Stimulated activated CD4-positive, alpha-beta T cell treated with anti-CD3 and anti-CD28 coated beads, Interleukin-1b, Interleukin-23, amount 100 ng/mL, for 4 hours (primary cell): ENCODE measurements at places on chromosomes 13 and 19.
A peak's percentile ranks its signal among the peaks of the same experiment; 100 is the strongest.

DNA sequence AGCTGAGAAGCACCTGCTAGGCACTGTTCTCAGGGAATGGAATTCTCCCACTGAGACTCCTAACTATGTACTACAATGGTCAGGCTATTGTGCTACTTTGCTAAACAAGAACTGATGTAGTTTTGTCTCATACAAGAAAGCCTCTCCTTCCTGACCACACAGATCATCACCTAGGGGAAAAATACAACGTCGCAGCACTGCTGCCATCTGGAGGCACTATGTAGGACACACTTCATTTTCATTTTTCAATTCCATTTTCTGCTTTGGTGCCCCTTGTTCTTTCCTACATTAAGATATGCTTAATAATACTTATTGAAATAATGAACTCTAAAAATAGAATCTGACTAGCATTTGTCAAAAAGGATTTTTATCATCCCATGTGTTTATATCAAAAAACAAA lies 21.1 kb downstream of the PROSER1 start:
- no peak for DNase-seq

DNA sequence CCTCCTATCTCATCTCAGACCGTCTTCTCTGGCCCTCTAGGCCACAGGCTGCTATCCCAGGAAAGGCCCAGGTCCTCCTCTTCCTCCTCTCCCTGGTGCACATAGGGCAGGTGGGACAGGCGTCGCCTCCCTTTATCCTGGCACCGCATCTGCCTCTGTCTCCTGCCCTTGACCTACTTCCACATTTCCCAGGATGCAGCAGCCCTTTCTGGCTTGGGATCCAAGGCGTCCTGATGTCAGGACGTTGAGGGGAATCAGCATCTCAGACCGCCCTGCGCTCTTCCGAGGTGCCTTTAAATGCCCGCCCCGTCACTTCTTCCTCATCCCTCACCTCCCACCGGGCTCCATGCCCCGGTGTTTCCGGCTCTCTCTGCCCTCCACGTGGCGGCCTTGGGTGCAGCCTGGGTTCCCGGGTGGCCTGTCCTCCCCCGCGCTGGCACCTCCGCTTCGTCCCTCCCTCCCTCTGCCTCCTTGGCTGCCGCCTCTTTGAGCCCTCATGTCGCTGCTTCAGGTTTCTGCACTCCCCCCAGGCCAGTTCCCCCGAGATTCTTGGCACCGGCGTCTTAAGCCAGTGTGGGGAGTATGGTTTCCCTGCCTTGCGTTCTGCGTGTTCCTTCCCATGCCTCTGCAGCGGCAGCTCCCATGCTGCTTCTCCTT lies 66.3 kb downstream of the KDM4B start:
- no peak for DNase-seq

- DNase-seq, result no peak
Measured at GRCh38 chr19:10535613-10536012, 8.1 kb upstream of the ATG4D start.

GRCh38 chr19:57818378-57818777 lies 3.7 kb upstream of the ZNF552 start:
- DNase-seq, result no peak

DNA sequence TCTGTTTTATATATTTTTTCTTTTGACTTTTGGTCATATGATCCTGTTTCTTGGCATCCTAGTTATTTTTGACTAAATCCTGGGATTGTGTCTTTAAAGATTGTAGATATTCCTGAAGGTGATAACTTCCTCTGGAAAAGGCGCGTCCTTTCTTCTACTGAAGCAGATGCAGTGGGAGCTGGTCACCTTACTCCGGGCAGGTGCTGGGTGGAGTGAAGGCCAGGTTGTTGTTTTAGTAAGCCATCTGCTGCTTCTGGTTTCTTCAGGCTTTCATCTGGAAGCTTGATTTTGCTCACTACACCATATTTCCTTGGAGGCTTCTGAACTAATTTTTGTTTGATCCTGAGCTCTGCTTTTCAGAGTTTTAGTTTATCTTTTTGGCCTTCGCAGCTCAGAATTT lies 21.5 kb downstream of the URI1 start:
- no peak for DNase-seq

DNA sequence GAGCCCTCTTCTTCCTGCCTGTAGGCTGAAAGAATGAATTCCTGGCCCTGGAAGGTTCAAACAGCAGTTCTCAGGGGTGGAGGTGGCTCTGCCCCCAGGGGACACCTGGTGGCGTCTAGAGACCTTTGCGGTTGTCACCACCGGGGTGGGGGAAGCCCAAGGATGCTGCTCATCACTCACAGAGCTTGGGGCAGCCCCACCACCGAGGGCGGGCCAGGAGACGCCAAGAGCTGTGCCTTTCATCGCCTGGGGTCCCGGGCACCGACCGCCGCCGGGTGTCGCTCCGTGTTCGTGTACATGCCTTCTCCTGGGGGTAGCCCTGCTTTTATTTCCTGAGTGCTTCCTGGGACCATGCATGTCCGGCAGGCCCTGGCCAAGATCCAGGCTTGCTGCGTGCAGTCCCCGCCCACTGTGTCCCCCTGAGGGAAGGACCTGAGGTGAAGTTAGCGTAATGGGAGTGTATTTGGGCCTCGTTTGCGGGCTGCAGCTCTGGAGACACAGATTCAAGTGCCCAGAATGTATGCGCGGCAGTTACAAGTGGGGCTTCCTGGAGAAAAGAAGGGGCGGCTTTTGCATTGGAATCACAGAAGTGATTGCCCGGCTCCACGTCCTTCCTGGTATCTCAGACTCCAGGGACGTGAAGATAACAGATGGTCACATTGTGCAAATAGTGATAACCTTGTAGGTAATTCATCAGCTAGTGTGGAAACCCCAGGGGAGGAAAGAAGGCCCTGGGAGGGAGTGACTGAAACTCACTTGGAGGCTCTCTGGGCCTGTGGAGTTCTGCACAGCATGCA lies 7.8 kb downstream of the DOT1L start:
- DNase-seq, result peak; percentile 73

DNA sequence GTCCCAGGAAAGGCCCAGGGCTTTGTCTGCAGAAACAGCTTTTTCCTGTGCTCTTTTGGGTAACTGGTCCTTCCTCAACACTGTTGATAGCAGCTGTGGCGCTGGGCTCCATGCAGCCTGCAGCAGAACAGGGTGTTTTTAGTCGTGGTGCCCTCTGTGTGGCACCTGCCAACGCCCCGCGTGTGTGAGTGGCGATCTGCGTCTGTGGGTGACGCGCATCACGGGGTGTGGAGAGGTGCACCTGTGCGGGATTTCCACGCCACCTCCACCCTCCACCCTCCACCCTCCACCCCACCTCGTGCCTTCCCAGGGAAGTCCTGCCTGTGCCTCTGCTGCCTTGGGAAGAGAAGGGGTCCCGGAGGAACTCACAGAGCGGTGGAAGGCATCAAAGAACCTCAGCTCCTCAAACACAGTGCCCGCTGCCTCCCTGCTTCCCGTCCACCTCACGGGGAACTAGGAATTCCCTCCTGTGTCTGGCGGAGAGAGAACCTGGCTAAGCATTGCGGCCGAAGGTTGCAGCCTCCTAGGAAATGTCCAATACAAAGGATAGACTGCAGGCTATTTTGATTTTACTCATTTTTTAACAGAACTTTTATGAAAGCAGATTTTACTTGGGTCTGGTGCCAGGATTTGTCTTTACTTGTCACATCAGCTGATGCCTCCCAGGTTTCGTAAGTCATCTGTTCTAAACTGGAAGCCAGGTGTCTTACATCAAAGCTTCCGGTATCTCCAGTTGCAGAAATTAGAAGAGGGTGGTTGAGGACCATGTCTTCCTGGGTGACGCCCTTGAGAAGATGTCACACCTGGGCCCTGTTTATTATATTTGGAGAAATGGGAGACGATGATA lies 84.0 kb downstream of the ATP11A start:
- no peak for DNase-seq

- no peak for DNase-seq
Measured at GRCh38 chr19:50820086-50820485, 3.5 kb downstream of the KLK1 start.

DNA sequence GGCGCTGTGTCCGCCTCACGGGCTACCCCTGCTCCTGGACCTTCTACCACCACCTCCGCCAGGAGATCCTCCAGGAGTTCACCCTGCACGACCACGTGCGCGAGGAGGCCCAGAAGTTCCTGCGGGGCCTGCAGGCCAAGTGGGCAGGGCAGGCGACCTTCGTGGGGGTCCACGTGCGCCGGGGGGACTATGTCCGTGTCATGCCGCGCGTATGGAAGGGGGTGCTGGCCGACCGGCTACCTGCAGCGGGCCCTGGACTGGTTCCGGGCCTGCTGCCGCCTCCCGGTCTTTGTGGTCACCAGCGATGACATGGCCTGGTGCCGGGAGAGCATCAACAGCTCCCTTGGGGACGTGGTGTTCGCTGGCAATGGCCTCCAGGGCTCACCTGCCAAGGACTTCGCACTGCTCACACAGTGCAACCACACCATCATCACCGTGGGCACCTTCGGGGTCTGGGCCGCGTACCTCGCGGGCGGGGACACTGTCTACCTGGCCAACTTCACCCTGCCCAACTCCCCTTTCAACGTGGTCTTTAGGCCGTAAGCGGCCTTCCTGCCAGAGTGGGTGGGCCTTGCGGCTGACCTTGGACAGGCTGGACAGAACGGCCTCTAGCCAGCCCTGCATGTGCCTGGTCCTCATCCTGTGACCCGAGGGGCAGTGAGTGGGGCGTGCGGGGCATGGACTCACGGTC lies 7.8 kb upstream of the NTN5 start:
- no peak for DNase-seq

DNA sequence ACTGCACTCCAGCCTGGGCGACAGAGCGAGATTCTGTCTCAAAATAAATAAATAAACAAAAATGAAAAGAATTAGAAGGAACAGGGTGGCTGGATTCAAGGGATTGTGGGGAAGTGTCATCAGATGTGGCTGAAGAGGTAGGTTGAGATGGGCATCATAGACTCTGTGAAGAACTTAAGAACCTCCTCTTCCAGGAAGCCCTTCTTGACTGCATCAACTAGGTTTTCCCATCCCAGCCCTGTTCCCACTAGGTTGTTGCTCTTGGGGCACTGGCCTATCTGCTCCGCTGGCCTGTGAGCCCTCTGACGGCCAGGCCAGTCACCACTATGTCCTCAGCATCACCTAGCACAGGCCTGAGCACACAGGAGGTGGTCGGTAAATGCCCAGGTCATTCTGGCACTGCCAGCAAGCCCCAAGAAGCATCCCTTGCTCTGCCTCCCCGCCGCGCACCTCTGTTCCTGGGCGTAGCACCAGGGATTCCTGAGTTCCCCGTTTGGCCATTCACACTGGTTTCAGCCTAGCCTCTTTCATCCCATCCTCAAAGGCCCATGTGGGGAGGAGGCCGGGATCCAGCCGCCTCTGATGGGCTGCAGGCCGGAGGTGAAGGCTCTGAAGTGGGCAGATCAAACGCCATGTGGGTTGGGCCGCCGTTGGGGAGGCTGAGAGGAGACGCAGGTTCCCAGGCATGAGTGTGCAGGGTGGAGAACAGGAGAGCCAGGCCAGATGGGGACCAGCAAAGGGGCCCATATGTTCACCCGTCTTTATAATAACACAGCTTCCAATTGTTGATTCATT lies 27.6 kb upstream of the SLC1A5 start:
- DNase-seq, result no peak

DNA sequence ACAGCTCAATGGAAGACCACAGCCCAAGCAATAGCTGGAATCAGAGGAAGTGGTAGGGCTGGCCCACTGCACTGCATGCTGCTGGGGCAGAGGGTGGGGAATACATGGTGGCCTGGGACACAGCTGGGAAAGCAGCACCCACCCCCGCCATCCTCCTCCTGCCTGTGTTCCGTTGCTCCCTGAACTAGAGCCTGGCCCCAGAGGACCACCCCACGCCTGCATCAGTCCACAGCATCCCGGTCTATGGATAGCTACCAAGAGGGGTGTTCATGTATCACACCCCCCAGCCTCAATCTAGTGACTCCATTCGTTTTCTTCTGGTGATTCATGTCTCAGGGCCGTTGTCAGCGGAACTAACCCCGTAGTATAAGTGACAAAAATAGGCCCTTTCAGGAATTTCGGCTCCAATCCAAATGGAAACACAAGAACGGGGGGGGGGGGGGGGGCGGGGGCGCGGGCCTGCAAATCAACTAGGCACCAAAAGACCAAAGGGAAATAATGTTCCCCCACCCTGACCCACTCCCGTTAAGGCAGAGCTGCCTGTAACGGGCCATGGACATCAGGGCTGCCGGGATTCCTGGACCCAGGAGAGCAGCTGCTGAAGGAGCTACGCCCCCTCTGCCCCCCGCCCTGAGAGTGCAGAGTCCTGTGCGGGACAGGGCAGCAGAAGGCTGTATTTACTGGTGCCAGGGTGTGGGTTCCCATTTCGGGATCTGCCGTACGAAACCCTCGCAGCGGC lies 18.9 kb upstream of the EPHX3 start:
- DNase-seq, result no peak

GRCh38 chr13:96338030-96338429 lies 248.1 kb downstream of the HS6ST3 start:
- no peak for DNase-seq

DNA sequence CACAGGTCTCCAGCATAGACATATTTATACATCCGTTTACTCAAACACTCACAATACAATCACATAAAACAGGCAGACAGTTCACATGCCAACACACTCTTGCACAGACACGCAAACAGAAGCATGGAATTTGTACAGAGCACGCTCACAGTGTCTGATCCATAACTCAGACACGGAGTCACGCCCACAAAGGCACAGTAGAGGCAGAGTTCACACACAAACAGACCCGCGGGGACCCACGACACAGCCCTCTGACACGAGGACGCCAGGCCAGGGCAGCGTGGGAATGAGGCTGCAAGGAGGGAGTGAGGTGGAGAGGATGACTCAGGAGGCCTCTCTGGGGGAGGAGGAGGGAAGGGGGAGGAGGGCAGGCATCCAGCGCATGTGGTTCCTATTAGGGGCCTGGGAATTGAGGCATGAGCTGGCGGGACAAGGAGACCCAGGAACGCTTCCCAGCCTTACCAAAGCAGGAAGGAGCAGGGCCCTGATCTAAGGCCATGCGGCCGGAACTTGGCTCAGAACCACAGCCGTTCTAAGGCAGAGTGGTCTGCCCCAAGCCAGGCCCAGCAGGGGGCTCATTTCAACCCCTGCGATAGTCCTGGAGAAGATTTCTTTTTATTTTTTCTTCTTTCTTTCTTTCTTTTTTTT lies 9.1 kb upstream of the OLFM2 start:
- no peak for DNase-seq

DNA sequence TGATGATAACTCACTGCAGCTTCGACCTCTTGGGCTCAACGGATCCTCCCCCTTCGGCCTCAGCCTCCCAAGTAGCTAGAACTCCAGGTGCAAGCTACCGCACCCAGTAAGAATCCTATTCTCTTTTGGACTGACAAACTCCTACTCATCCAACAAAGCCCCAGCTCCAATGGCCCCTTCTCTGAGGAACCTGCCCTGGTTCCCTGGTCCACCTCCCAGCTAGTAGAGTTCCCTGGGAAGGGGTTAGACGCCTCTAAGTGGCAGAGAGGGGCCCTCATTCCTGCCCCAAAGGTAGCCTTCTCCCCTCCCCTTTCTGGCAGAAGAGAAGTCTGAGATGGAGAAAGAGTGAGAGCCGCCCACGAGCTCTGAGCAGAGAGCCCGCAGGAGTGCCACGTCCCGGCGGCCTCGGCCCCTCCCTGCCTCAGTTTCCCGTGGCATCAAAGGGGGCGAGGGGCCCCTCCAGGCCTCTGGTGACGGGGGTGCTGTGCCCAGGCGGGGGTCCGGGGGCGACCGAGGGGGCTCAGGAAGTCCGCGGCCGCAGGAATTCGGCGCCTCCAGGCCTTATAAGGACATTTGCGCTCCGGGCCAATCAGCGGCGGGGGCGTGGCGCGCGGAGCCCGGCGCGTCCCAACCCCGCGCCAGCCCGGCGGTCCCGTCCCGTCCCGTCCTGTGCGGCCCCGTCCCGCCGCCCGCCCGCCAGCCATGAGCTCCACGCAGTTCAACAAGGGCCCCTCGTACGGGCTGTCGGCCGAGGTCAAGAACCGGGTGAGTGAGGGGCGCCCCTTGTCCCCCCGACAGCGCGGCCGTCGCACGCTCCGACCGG lies at the start of gene CNN2:
TSS of gene CNN2 (plus strand) at position 649 of the 823 bp plus-strand sequence. CDS start at position 703, 54 bp downstream.
- no peak for DNase-seq

- DNase-seq, result no peak
Measured at GRCh38 chr19:29400917-29401711, 124.7 kb upstream of the VSTM2B start.
